ENCODE measurements at places on chromosomes 6 and 20.

DNA sequence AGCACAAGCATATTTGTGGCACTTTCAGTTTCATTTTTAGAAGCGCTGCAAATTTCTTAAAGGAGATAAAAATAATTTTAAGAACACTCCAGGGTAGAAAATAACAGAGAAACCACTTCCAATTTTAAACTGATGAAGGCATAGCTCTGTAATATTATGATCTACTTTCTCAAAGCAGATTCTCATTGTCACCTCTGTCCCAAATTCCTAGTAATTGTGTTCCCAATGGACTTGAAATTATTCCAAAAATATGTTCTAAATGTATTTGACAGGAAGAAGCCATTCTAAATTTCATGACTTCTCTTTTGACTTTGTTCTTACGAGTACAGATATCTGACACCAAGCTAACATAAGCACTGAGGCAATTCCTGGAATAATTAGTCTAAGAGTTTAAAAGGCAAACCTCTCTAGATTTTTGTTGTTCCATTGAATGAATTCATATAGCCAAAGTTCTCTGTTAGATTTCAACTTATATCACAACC, 140.2 kb upstream of the CARMIL1 start:
- no peak for DNase-seq

- DNase-seq = no peak
Observed at GRCh38 chr6:136226674-136227377, 23.3 kb downstream of the MTFR2 start.

DNA sequence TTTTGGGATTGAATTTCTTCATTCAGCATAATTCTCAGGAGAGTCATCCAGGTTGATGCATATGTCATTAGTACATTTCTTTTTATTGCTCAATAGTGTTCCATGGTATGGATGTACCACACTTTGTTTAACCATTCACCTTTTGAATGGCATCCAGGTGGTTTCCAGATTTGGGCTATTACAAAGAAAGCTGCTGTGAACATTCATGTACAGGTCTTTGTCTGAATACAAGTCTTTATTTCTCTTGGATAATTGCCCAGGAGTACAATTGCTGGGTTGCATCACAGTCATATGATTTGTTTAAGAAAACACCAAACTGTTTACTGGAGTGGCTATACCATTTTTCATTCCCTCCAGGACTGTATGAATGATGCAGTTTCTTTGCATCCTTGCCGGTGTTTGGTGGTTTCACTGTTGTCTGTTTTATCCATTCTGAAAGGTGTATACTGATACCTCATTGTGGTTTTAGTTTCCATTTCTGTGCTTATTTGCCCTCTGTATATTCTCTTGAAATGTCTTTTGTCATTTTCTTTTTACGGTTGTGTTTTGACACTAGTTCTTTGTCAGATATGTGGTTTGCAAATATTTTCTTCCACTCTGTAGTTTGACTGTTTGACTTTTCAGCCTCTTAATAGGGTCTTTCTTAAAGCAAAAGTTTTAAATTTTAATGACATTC, 8.8 kb downstream of the CDKAL1 start:
- DNase-seq = no peak

DNA sequence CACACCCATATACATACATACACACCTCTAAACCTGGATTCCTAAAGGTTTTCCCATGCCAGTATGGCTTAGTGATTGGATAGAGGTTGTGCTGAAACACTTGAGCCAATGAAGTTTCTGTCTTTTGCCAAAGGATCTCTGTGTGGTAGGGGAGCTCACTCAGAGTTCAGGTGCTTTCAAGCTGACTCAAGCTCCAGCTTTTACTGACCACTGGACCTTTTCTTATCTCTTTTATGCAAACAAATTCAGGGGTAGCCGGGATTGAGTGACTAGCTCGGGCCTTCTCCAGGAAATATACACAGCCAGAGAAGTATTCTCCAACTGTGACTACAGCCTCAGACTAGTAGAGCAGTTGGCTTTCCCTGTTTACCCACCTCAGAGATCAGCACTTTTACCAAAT, 21.5 kb upstream of the DSE start:
- no peak for DNase-seq

GRCh38 chr6:14476793-14477531, 359.4 kb downstream of the CD83 start:
- DNase-seq = no peak

- DNase-seq = no peak
Observed at GRCh38 chr6:82882363-82883023, 183.1 kb downstream of the UBE3D start.

GRCh38 chr6:53822401-53823125, 27.8 kb downstream of the LRRC1 start:
- no peak for DNase-seq

DNA sequence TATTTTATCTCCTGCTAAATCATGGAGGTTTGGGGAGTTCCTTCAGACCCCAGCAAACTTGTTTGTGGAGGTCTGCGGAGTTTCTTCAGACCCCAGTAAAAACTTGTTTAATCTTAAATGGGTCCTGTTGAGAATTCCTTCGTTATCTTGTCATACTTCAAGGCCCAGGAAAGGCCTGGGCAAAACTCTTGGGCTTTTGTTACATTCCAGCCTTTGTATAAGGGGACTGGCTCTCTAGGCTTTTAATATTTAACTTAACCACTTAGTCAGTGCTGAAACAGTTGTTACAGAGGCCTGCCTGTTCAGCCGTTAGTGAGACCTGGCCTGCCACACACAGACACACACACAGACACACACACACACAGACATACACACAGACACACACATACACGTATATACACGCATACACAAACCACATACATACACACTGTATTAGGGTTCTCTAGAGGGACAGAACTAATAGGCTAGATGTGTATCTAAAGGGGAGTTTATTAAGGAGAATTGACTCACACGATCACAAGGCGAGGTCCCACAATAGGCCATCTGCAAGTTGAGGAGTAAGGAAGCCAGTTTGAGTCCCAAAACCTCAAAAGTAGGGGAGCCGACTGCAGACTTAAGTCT, 21.3 kb upstream of the CST3 start:
- no peak for DNase-seq

- no peak for DNase-seq
Observed at GRCh38 chr6:157723376-157723775, 99.7 kb upstream of the SNX9 start.
